ENCODE measurements at places on chromosomes 2 and 18. TPM values are rescaled to one million over a fixed set of nuclear protein-coding genes. Genes with fewer than 3 reads are reported as not detected.

CACNB4 gene
- 0.37 TPM for total RNA-seq

DNA sequence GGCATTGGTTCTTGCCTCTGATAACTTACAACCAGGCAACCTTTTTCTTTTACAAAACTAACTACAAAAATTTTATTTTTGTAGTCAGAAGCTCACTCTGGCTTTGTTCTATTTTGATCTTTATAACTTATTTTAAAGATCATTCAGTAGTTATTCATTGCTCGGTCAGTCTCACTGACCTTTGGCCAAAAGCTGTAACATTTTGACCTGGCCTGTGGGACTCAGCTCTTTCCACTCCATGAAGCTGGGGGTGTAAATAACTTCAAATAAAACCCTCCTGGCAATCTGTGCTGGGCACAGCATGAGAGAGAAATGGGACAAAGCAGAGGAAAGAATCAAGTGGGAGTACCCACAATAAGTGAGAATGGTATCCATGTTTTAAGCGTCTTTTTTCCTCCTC, 380.7 kb downstream of the SETBP1 start:
- H3K27ac ChIP-seq = no peak overlapping the region
- no peaks in the 10 kb centered on the region for H3K27me3 ChIP-seq
- H3K4me3 ChIP-seq = no peak overlapping the region
- H3K36me3 ChIP-seq = peaks cover 4% of the 10 kb centered on the region

IGFBP2 gene
- 255 TPM for total RNA-seq

SEPTIN10 gene
- total RNA-seq = 47.0 TPM

- no peaks in the 10 kb centered on the region for H3K4me1 ChIP-seq
- H3K27ac ChIP-seq = no peak overlapping the region
- no peak for DNase-seq
- no peak overlapping the region for H3K4me3 ChIP-seq
- H3K36me3 ChIP-seq = no peaks in the 10 kb centered on the region
- H3K27me3 ChIP-seq = no peaks in the 10 kb centered on the region
These were observed 123.6 kb upstream of the CAB39 start for GRCh38 chr2:230589025-230589424.

- no peak overlapping the region for H3K4me3 ChIP-seq
- H3K27me3 ChIP-seq = no peaks in the 10 kb centered on the region
- no peaks in the 10 kb centered on the region for H3K4me1 ChIP-seq
- peak; percentile 61 for DNase-seq
- H3K27ac ChIP-seq = no peak overlapping the region
- no peaks in the 10 kb centered on the region for H3K36me3 ChIP-seq
These were observed 106.8 kb upstream of the SERPINE2 start for GRCh38 chr2:224145751-224146355.

DNA sequence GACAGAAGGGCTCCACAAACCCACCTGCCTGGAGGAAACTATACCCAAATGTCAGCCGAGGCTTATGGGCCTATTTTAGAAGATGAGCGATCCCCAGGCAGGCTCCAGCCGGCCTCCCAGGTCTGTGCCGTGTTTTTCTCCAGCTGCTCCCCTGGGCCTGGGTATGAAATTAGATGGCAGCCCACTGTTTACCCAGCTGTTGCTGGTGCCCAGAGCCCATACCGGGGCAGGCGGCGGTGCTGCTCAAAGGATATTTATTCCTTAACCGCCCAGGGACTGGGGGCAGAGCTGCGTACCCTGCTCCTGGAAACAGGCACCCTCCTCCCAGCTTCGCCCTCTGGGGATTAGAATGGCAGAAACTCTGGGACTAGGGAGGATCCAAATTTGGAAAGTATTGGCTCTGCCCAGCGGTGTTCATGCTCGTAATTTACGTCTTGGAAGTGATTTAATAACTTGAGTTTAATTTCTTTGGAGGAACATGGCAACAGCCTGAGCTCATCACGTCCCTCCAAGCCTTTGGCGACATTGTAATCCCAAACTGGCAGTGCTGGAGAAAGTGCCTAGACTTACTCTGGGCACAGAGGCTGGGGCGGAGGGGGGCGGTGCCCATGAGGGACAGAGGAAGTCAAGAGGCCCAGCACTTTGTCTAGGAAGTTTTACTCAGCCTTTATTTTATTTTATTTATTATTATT, 199.2 kb downstream of the KLHL29 start:
- no peak for DNase-seq
- no peak overlapping the region for H3K27ac ChIP-seq
- no peaks in the 10 kb centered on the region for H3K27me3 ChIP-seq
- H3K36me3 ChIP-seq = no peaks in the 10 kb centered on the region
- H3K4me3 ChIP-seq = no peak overlapping the region

All from right atrium auricular region (tissue), 2 donors.